ENCODE measurements at places on chromosomes 16 and 17. TPM values are rescaled to one million over a fixed set of nuclear protein-coding genes. Genes with fewer than 3 reads are reported as not detected.

Gene UBE2Z
- polyA plus RNA-seq, result 21.4 TPM

Gene EPOP
- 1.7 TPM for polyA plus RNA-seq

Gene SLC35G6
- not detected for polyA plus RNA-seq

Gene NOMO2
- polyA plus RNA-seq, result 47.8 TPM

Gene B4GALNT2
- not detected for polyA plus RNA-seq

Gene ADAP2
- 17.8 TPM for polyA plus RNA-seq

Gene RNF222
- not detected for polyA plus RNA-seq

Gene TMC5
- 0.51 TPM for polyA plus RNA-seq

Gene SETD1A
- 10.8 TPM for polyA plus RNA-seq

Gene NFATC3
- 11.2 TPM for polyA plus RNA-seq

Gene VMO1
- polyA plus RNA-seq, result 0.48 TPM

Gene LRRC75A
- 1.3 TPM for polyA plus RNA-seq

Gene PRSS36
- polyA plus RNA-seq, result 3.8 TPM

Gene OR1F1
- polyA plus RNA-seq, result not detected

Gene CTF1
- polyA plus RNA-seq, result 1.9 TPM

Gene ACD
- 12.7 TPM for polyA plus RNA-seq

Gene APOH
- not detected for polyA plus RNA-seq

Gene CYGB
- 54.4 TPM for polyA plus RNA-seq

Gene PRSS8
- 1.3 TPM for polyA plus RNA-seq

Data from adipose tissue (tissue), 3 donors.